Fibroblast of lung (primary cell): ENCODE measurements at places on chromosomes 6 and 20. TPM values are rescaled to one million over a fixed set of nuclear protein-coding genes. Genes with fewer than 3 reads are reported as not detected.

The TRIM15 gene
- total RNA-seq = not detected in 2 replicates

The GPR63 gene
- total RNA-seq = 0.51 and 3.0 TPM in 2 replicates

The ZC2HC1B gene
- total RNA-seq = not detected in 2 replicates

The PRPH2 gene
- total RNA-seq = 5.1 and 8.6 TPM in 2 replicates

The DYNLT2 gene
- 0.83 and 1.0 TPM in 2 replicates for total RNA-seq

The ADTRP gene
- 1.3 and 1.7 TPM in 2 replicates for total RNA-seq

The BTN1A1 gene
- total RNA-seq = not detected in 2 replicates

The MEI4 gene
- total RNA-seq = not detected in 2 replicates

The SLC26A8 gene
- total RNA-seq = not detected in 2 replicates

The PTCHD4 gene
- 4.4 and 5.8 TPM in 2 replicates for total RNA-seq

The ME1 gene
- 22.1 and 44.3 TPM in 2 replicates for total RNA-seq

The GNAS-AS1 gene
- 0.33 and 0.51 TPM in 2 replicates for total RNA-seq

The DEFB124 gene
- total RNA-seq = not detected in 2 replicates

The FAM184A gene
- total RNA-seq = 1.3 and 1.7 TPM in 2 replicates

The SLC32A1 gene
- total RNA-seq = not detected in 2 replicates

The SIRPB2 gene
- not detected in 2 replicates for total RNA-seq
